Fibroblast of skin of right quadriceps (primary cell): ENCODE measurements at places on chromosomes 4 and X.

DNA sequence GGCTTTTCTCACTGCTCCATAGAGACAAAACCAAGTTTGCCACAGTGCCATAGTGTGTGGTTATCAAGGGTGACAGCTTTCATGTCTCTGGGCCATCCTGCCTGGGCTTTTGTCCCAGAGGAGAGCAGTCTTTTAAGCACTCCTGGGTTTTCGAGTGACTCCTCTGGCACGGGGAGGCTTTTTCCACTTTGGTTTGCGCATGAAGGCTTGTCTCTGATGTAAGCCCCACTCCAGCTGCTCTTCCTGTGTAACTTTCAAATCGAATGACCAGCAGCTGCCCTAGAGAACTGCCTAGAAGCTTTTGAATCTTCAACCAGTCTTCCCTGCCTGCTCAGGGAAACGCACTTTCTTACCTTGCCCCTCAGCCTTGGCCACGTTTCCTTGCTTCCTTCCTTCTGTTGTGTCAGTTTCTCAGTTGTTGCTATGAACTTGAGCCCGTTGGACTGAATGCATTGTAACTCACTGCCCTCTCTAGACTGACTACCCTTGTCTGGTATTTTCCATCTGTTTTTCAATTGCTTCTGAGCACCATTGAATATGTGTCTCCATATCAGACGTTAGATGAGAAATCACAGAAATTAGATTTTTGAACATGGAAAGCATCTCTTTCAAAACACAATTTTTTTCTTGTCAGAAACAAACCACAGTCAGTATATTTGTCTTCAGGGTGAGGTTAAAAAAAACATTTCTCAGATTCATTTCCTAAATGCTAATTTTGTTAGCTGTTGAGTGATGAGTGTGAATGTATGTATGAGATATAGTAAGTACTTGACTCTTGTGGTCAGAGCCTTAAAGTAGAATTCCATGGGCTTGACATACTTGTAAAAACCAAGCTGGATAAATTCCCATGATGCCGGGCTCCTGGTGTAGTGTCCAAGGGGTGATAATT lies 45.3 kb downstream of the SLC9A6 start:
- DNase-seq, result peak; percentile 87

DNA sequence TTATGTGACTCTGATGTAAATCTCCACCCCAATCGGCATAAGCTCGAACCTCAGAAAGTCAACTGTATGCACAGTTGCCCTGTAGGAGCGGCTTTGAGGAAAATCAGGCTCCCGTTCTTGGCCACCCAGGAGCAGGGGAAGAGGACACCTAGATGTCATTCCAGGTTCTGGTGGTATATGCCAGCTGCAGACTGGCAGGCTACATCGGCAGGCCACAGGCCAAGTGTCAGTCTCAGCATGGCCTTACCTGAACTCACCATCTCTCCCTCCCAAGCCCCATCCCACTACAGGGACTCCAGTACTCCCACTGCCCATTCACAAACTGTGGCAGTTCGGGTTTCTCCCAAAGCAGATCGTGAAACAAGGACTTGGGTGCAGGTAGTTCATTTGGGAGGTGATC lies 428.1 kb downstream of the BCOR start:
- no peak for DNase-seq

DNA sequence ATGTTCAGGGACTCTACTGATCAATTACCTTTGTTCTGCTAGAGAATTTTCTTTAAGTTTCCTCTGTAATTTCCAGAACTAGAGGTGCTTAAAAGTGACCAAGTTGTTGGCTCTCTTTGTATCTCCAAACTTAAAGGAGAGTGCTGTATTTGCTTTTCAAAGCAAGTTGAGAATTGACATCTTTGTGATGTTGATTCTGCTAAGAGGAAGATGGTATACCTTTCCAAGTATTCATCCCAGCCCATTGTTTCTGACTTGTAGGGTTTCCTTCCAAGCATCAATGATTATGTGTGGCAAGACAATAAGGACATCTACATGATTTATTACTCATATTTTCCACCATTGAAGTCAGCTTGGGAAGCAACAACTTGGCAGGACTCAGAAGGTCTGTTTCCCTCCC lies 190.6 kb downstream of the GC start:
- no peak for DNase-seq

DNA sequence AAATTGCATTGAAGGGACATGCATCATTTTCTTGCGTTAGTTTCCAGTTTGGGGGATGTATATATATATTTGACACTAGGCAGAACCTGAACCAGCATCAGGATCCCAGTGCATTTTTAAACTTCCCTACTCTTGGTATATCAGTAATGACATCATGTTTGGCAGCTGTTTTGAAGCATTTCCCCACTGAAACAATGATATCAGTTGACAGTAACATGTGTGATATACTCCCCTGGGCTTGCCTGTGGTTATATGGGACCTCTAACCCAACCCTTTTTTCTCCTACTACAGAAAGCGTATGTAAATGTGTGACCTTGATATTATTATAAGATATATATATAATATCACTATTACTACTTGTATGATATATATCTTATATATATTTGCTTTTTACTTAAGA lies 225.9 kb upstream of the CASK start:
- DNase-seq, result no peak

DNA sequence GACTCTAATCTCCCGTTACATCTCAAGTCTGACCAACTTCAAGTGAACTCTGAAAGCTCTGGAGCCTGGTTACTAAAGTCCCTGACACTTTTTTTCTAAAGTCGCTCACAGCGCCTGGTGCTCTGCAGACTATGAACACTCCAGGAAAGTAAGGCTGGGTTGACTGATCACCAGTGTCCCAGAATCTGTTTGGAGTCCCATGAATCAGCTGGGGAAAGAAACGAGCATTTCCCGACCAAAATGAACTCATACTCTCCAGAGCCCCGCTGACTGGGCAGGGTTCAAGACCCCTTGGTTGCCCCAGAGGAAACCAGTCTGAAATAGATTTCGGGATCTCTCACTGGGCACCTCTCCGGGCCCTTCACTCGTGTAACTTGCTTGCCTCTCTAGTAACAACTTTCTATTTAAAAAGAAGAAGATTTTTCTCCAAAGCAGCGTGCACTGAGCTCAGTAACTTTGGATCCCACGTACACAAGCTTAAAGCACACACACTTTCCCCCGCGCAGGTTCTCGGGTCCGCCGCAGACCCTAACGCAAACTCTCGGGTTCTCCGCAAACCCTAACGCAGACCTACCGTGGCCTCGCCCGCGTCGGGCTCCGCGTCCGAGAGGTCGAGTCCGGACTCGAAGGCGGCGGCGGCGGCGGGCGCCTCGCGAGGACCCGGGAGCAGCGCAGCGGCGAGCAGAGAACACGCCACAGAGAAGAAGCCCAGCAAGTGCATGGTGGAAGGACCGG lies 964 bp downstream of the VEGFC start:
- DNase-seq, result peak; percentile 60

DNA sequence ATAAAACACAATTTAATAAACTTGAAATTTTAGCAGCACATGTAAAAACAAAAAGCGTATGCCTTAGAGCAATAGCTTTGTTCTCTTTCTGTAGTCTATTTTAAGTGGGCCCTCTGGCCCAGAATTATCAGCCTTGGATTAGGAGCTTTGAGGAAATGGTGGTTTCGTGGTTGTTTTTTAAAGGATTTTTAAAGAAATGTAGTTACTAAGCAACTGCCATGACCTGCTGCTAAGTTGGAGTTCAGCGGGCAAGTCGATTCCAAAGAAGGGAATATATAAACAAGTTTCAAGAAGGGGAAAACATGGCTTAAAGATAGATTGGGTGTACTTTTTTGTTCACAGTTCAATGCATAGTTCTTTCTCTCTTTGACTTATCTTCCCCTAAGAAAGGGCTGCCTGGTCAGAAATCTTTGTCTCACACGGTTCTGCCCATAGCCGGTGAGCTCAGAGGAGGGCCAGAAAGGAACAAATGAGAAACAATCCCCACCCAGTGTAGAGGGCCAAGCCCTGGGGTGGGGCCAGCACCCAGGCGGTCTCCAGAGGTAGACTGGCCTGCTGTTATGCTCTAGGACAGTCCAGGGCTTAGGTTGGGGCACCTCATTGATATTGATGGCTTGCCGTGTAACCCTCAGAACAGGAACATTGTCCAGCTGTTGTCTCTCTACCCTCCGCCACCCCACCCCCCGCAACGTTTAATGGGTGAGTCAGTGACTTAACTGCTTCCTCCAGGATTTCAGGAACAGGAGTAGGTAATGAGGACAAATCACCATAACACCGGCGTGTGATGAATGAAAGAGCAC lies 32.5 kb downstream of the DLG3 start:
- DNase-seq, result peak; percentile 64

- DNase-seq, result no peak
Observed at GRCh38 chrX:107504006-107504405, 54.6 kb downstream of the FRMPD3 start.

GRCh38 chrX:19727887-19728648 lies 159.3 kb downstream of the SH3KBP1 start:
- DNase-seq, result no peak

- DNase-seq, result no peak
Observed at GRCh38 chr4:60953826-60954225, 246.3 kb upstream of the ADGRL3 start.

- DNase-seq, result no peak
Observed at GRCh38 chrX:110004731-110005369, 1.9 kb downstream of the TMEM164 start.

DNA sequence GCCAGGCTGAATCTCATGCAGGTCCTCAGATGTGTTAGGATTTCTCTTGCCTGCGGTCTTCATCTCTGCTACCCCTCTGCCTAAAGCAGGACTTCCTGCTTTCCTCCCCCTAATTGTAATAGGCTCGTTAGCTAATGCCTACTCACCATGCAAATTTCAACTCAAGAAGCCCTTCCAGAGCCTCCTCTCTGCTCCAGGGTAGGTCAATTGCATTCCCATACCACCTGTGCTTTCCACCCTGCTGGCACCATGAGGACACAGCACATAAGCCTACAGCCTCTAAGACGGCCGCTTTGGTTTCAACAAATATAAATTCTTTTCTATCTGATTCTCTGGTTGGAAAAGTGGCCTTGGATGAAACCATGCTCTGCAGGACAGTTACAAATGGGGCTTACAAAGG lies 93.9 kb downstream of the QDPR start:
- DNase-seq, result no peak
